ENCODE measurements at places on chromosomes 7 and 10.

GRCh38 chr7:137351941-137352340 is 8.4 kb upstream of the PTN start:
- no peak for DNase-seq

- no peak for DNase-seq
Measured at GRCh38 chr7:28269700-28270361, 89.2 kb upstream of the JAZF1 start.

DNA sequence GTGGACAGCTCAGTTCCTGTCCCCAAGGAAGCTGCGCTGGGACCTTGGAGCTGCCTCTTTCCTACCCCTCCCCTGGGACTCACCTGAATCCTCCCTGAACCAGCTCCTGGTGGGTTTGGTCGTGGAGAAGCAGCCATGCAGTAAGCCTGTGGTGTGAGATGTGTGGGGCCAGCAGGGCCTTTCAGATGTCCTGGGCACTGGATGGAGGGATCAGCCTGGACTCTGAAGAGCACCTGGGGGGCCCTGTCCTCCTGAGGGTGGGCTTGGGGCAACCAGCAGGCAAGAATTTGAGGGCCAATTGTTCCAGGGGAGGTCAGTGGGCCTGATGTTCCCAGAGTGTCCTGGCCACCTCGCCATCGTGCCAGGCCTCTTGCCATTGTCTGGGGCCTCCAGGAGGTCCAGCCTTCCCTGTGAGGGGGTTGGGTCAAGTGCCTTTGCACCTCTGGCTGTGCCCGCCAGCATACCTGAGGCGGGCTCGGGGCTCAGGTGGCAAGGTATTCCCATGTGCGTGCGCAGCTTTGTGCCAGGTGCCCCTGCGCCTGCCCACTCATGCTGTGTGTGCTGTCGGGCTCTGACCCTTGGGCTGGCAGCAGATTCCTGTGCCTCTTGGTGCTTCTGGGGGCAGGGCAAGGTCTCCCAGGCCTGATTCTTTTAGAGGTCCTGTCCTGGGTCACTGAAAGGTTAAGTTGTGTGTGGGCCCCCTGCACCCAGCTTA is 7.3 kb downstream of the TRIM8 start:
- no peak for DNase-seq

DNA sequence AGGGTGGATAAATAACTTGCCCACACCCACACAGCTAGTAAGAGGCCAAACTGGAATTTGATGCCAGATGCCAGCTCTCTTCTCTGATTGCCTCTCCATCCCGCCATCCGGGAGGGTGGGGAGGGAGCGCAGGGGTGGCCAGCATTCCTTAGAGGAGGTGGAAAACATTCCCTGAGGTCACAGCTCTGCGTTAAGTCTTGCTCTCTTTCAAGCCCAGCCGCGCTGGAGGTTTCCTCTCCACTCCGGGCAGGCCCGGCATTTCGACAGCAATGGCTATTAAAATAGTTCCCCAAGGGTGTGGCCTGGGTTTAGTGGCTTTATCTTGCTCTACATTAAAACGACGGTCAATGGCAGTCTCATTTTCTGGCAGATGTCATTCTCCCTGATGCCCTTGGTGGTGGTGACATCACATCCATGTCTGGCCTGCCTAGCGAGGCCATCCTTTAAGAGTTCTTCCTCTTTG is 16.1 kb upstream of the C10orf71 start:
- DNase-seq = no peak

- no peak for DNase-seq
Measured at GRCh38 chr10:59711871-59712494, 2.3 kb upstream of the SLC16A9 start.

GRCh38 chr10:105691811-105692210 is 1050.7 kb downstream of the SORCS3 start:
- no peak for DNase-seq

DNA sequence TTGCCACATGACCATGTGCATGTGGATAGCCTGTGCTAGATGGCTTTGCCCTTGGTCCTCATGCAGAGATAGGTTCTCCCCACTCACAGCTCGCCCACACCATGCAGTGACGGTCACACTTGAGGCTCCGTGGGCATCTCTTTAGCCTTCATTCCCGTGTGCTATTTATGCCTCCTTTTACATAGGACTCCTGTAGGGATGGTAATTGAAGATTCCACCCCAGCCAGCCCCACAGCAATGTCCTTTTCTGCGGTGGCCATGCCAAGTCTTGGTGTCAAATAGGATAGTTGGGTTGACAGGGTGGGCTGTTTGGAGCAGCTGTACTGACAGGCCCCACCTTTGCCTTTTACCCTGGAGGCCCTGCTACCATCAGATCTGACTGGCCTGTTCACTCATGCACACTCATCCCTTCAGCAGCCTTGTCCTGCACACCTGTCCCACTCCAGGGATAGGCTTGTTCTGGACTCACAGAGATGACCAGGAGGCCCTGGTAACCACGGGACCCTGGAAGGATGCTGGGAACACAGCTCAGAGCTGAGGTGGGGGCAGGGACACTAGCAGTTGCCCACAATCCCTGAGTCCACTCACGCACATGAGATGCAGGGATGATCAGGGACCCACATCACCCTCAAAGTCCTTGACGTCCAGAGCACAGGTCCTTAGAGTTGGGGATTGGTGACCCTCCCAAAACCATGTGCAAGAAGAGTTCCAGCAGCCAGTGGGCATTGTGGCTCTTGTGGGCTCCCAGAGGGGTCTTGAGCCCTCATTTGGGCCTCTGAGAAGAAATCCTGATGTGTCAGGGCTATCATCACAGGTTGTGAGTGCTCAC is 71.2 kb downstream of the ADCY1 start:
- DNase-seq = no peak

DNA sequence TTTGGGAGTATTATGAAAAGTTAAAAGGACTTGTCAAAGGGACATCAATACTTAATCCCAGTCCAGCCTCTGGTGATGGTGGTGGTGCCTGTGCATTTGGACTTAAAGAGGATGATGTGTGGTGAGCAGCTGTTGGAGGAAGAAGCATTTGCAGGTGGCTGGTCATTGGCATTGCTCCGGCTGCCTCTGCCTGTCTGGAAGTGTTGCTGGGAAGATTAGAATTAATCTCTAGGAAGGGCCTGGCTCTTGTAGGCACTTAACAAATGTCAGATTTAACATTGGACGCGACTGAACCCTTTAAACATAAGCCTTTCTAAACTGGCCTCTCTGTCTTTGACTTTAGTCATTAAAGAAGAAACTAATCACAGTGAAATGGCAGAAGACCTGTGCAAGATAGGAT is 58.8 kb downstream of the FIGNL1 start:
- DNase-seq = no peak

DNA sequence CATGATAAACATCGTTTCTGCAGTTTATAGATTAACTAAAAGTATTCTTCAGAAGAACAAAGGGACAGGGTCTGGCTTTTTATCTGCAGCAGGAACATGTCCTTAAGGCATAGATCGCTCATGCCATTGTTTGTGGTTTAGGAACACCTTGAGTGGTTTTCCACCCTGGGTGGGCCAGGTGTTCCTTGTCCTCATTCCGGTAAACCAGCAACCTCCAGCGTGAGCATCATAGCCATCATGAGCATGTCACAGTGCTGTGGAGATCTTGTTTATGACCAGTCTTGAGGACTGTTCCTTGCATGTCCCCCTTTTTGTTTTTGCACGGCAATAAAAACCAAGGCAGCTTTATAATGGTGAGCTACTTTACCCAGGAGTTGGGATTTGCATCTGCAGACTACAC is 33.9 kb downstream of the STOX1 start:
- DNase-seq = no peak

GRCh38 chr7:33971106-33971505 is 65.8 kb downstream of the BMPER start:
- no peak for DNase-seq

DNA sequence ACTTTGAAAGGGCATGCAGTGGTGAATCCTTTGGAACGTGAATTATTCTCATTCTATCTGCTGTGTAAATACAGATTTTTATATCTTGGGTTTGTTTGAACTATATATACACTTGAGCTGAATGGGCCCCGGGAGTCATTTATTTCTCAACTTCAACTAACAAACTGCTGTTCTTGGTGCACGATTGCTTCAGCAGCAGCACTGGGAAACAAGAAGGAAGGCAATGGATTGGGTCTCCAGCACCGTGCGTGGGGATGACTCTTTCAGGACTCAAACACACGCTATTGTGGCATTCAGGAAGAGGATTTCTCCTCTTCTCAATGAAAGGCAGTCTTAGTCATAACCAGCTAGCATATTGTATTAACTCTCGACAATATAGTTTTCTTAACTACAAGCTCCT is 226.0 kb upstream of the NFE2L3 start:
- DNase-seq = no peak

DNA sequence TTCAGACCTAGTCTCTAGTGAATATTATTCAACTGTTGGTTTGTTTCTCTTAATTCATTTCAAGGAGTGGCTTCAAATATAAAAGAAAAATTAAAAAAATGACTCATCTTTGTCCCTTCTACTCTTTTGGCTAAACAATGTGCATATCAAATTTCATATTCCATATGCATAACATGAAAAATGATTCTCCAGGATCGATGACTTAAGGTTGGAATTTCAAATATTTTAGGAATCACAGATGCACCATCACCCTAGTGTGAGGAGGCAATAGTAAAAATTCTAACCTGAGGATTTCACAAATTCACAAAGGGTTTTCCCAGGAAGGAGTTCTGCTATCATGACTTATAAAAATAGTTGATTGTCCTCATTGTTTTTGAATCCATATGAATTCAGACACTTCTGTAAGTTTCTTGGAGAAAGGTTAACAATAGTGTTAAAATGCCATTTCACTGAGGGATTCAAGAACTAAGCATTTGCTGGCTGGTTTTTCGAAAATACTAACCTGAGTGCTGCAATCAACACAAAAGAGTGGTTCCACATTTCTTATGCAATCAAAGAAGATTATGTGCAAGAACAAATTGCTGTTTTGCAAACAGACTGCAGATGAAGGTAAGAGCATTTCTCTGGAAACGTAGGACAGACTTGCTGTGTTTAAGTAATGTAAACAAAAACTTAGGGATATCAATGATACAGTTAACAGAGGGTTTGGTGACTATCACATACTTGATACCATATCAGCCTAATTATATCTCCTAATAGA is 547.5 kb upstream of the LRRTM3 start:
- DNase-seq = no peak

GRCh38 chr7:46515844-46516590 is 594.9 kb upstream of the IGFBP3 start:
- no peak for DNase-seq

GRCh38 chr7:4113976-4114375 is 568.1 kb upstream of the FOXK1 start:
- DNase-seq = peak; percentile 49

- DNase-seq = no peak
Measured at GRCh38 chr10:130167193-130167592, 31.0 kb downstream of the GLRX3 start.

Data from posterior vena cava (tissue), 2 donors.